ENCODE measurements at places on chromosomes 7 and 10.
A peak's percentile ranks its signal among the peaks of the same experiment; 100 is the strongest.

GRCh38 chr10:23435378-23435777 is 3.5 kb upstream of the OTUD1 start:
- DNase-seq: no peak

DNA sequence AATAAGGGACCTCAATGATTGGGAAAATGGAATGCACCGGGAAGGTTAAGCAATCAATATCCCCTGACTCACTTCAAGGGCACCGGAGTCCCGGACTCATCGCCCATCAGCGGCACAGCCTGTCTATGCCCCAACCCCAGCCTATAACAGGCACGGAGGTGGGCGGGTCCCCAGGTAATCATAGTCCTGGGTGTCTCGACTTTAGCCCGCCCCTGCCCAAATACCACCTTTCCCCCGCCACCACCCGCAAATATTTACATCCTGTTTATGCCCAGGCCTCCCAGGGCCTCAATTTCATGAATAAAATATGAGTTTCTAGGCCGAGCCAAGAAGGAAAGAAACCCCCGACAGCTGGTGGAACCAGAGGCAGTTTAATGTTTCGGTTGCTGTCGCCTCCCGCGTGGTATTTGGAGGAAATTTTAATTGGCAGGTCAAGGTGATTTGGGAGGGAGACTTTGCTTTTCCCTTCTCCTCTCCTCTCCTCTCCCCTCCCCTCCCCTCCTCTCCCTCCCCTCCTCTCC is 15.6 kb upstream of the RFC2 start:
- peak; percentile 52 for DNase-seq

DNA sequence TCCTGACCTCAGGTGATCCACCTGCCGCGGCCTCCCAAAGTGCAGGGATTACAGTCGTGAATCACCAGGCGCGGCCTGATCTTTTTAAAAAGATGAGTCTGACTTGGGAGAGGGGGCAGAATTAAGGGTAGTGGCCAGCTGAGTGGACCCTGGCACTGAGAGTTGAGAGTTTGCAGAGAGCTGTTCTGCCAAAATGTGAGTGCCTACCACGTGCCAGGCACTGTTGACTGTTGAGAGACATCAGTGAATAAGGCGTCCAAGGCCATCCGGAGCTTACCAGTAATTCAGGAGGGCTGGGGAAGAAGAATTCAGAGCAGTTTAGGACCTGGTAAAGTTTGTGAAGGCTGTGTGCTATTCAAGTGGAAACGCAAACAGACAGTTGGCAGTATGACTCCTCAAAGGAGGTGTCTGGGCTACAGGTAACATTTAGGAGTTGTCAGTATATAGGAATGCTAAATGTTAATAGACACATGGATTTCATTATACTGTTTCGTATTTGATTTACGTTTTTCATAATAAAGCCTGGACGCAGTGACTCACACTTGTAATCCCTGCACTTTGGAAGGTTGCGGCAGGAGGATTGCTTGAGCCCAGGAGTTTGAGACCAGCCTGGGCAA is 1.5 kb downstream of the NIPSNAP2 start:
- no peak for DNase-seq

GRCh38 chr10:69816521-69816920 is 14.8 kb downstream of the COL13A1 start:
- no peak for DNase-seq

- DNase-seq: no peak
These were observed 6.8 kb upstream of the HECW1 start for GRCh38 chr7:43105521-43106120.

- no peak for DNase-seq
These were observed 69.0 kb upstream of the RSBN1L start for GRCh38 chr7:77627309-77627676.

DNA sequence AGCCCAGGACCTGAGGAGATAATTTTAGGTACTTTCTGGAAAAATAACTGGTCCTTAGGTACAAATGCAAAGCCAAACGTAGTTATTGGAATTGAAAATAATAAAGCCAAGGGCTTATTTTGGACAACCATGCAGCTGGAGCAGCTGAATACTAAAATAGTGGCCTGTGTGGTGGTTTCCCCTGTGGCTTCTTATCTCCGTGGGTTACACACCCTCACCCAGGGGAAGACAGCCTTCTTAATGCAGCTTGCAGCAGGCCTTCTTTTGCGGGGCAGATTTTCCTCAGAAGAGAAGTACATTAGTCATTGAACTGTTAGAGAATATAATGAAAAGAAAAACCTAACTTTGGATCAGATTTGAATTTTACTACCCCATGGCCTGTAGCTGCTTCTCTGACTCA is 133.5 kb downstream of the ST7 start:
- DNase-seq: no peak

DNA sequence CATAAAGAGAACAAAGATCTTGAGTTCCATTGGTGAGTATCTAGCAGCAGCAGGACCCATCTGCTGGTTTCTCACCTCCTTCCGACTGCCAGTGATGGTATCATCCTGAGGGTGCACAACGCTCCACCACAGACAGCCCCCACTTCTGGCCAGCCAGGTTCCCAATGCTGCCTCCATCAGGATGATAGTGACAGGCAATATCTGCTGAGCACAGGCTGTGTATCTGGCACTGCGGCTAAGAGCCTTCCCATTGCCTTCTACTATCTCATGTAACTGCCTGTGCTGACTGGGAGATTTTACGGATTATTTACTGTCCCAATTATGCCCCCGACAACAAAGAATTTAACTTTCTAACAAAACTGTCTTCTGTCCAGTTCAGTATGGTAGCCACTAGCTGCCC is 352.4 kb upstream of the AOAH start:
- no peak for DNase-seq

DNA sequence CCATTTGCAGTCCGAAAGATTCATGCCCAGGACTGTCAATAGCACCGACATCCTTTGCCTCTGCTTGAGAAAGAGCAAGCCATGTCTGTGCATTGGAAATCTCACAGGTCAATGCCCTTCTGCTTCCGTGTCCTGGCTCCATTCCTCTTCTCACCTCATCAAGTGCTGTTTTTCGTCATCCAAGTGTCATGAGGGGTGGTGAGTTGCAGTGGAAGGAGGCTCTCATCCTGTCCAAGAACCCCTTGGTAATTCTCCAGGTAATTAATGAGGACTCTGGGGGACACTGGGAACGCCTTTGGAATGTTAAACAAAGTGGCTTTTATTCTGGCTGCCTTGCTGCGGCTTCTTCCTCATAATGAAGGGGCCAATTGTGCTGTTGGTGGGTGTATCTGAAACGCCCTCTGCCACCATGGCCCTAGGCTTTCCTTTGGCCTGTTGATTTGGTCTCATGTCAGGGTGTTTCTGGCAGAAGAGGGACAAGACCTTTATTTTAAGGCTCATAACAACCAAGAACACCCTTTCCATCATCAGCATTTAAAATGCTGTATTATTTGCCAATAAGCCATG is 57.7 kb downstream of the PPP1R3C start:
- no peak for DNase-seq

- no peak for DNase-seq
These were observed 142.2 kb downstream of the SLIT1 start for GRCh38 chr10:97043563-97043855.

- DNase-seq: no peak
These were observed 99.8 kb downstream of the SND1 start for GRCh38 chr7:127751490-127752448.

DNA sequence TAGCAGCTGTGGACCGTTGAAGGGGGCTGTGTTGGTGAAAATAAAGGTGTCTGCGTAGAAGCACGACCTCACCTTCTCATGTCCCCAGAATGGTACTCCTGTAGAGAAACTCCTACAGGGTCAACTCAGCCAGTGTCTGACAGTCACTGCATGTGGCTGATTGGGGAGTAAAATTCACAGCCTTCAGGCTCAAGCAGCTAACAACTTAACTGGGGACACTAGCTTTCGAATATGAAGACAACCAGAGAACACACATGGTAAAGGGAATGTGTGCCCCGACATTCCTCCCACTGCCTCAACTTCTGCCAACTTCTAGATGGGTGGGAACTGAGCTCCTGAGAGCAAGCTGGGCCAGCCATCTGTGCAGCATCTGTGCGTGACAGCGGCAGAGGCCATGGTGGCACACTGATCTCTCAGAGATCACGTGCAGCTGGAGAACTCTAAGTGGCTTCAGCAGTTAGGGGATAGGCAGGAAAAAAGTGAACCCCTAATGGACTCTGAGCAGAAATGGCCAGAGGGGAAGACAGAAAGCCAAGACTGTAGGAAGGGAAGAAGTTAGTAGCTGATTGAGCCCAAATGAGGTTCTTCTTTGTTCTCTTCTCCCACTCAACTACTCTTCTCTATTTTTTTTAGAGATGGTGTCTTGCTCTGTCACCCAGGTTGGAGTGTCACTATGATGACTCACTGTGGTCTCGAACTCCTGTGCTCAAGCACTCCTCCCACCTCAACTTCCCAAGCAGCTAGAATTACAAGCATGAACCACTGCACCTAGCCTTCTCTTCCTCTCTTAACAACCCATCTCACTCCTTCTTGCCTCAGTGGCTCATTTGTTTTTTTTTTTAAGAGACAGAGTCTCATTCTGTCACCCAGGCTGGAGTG is 280.8 kb downstream of the ZEB1 start:
- DNase-seq: no peak

GRCh38 chr10:14153570-14154055 is 177.1 kb downstream of the FRMD4A start:
- DNase-seq: no peak

- no peak for DNase-seq
These were observed 224.5 kb upstream of the GLI3 start for GRCh38 chr7:42461537-42461936.

- DNase-seq: peak; percentile 54
These were observed 123.1 kb downstream of the CLEC2L start for GRCh38 chr7:139646566-139646965.

DNA sequence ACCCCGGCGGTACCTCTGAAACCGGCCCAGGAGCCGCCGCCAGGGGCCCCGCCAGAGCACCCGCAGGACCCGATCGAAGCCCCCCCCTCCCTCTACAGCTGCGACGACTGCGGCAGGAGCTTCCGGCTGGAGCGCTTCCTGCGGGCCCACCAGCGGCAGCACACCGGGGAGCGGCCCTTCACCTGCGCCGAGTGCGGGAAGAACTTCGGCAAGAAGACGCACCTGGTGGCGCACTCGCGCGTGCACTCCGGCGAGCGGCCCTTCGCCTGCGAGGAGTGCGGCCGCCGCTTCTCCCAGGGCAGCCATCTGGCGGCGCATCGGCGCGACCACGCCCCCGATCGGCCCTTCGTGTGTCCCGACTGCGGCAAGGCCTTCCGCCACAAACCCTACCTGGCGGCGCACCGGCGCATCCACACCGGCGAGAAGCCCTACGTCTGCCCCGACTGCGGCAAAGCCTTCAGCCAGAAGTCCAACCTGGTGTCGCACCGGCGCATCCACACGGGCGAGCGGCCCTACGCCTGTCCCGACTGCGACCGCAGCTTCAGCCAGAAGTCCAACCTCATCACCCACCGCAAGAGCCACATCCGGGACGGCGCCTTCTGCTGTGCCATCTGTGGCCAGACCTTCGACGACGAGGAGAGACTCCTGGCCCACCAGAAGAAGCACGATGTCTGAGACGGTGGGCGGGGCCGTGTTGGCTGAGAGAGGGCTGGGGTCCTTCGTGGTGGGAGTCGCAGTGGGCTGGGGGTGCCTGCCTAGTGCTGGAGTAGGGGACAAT is 3.8 kb downstream of the REPIN1 start:
- DNase-seq: no peak

DNA sequence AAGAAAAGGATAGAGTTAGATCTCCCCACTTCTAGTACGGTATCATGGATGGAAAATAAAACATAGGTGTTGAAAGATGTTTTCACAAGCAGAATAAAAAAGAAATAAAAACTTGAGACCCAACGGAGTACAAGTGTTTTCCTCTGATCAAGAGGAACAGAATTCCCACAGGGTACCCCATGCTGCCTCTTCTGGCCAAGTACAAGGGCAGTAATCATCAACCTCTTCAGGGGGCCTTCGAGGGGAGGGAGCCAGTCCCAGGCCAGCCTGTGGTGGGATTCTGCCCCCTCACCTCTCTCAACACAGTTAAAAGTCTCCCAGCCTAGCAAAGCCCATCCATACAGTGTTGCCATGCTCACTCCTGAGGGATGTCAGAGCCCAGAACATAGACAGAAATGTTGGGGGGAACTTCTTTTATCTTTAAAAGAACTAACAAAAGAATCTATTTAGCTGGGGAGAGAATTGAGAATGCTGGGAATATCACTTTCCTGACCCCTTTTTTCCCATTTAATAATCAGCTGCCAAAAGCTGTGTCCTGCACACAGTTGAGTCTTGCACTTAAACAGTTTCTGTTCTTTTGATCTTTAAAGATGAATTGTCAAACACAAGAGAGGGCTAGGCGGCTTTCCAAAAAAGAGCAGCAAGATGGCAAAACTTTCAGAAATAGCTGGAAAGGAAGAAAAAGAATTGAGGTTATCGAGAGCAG is 101.7 kb downstream of the PTN start:
- DNase-seq: no peak

GRCh38 chr7:123677061-123677715 is 21.5 kb downstream of the LMOD2 start:
- DNase-seq: no peak

- no peak for DNase-seq
These were observed 82.5 kb downstream of the RNLS start for GRCh38 chr10:88500656-88501055.

GRCh38 chr10:81873932-81874816 is 820 bp upstream of the NRG3 start:
- DNase-seq: peak; percentile 57

DNA sequence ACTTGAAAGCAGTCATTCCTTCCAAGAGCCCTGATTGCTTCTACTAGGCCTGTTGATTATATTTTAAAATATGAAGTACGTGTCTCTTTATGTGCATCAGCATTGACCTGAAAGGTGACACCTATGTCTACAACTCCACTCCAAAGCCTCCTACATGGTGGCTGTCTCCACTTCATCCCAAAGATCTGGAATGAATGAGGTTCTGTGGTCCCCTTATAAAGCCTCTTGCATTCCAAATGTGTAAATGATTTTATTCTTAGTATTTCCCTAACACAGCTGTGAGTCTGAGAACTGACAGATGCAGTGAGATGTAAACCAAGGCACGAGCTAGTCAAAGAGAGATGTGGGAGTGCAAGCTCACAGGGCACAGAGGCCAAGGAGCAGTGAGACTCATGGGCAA is 176.0 kb upstream of the SVIL start:
- no peak for DNase-seq

- no peak for DNase-seq
These were observed 25.6 kb downstream of the CTNNA3 start for GRCh38 chr10:67670401-67670800.

GRCh38 chr7:74350751-74351150 is 61.5 kb downstream of the CLIP2 start:
- no peak for DNase-seq

DNA sequence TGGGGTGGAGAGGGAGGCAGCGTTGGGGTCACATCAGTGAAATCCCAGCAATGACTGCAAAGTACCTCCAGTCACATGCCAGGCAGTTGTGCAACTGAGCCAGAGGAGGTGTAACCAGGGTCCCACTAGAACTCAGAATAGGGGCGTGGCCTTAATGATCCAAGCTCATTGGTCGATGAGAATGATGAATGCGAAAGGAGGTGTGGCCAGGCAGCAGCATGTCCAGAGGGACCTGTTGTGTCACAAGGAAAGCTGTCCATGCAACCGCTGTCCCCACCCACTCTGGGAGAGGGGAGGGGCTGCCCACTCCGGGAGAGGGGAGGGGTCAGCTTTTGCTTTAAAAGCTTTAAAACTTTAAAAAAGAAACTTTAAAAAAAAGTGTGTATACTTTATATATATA is 25.3 kb upstream of the MTPAP start:
- DNase-seq: no peak

- no peak for DNase-seq
These were observed 8.2 kb upstream of the GPAM start for GRCh38 chr10:112191791-112192190.
